ENCODE measurements at places on chromosomes 3 and 15. TPM values are rescaled to one million over a fixed set of nuclear protein-coding genes. Genes with fewer than 3 reads are reported as not detected.

The VIPR1 gene
- total RNA-seq = 0.35 TPM

DNA sequence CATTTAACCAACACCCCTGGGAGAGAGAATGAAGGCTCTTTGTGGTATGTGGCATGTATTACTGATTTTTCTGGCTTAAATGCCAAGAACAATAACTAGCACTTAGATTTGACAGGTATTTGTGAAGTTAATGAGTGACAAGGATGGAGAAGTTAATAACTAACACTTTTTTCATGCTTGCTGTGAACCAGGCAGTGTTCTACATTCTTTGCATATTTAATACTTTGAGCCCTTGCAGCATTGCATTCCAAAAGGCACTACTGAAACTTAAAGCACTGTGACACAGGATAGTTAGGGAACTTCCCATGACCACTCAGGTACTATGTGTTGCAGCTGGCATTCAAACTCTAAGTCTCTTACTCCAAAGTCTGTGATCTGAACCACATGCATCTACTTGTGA is 650.6 kb downstream of the ZPLD1 start:
- no peak for DNase-seq

DNA sequence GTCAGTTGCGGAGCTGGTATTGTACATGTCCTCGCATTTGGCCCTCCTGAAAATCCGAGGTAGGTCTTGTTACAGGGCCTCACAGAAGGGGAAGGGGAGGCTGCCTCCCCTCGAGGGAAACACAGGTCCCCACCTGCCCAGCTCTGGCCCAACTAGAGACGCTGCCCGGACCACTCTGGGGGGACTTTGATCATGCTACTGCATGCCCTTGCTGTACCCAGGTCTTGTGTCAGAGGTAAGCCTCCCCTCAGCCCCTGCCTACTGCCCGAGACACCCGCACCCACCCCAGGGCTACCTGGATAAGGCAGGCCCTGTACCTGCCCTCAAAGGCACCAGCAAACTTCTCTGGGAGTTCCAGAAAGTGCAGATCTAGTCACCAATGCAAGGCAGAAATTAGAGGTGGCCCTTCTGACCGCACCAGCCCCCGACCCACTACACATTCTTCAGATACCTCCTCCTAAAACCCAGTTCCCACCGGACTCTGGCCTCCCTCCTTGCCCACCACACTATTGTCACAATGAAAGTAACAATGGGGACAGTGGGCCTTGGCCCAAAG is 981 bp upstream of the SCAP start:
- no peak for DNase-seq

The PAK6 gene
- 1.6 TPM for total RNA-seq

Measured in NCI-H460 (cell line).